Foreskin fibroblast (primary cell): ENCODE measurements at places on chromosomes 16 and 17.

DNA sequence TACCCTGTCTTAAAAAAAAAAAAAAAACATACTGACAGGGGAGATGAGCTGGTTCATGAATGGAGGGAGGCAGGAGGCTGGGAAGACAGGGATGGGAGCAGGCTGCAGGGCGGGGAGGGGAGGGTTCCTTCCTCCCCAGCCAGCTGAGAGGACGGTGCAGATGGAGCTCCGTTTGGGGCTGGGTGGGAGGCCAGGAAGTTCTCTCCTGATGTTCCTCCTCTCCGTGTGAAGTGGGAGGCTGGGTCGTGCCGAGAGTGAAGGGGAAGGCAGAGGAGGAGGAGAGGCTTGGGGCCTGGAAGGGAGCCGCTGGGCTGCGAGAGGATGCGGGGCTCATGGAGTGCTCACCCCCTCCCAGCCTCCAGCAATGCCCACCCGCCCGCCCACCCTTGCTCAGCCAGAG, 21.3 kb downstream of the SBK1 start:
- no peak for DNase-seq

GRCh38 chr17:33055171-33055611, 63.5 kb downstream of the SPACA3 start:
- no peak for DNase-seq

GRCh38 chr17:68871447-68871846, 83.7 kb downstream of the ABCA8 start:
- no peak for DNase-seq

- DNase-seq = no peak
Measured at GRCh38 chr16:68910051-68910450, 66.7 kb downstream of the TANGO6 start.

DNA sequence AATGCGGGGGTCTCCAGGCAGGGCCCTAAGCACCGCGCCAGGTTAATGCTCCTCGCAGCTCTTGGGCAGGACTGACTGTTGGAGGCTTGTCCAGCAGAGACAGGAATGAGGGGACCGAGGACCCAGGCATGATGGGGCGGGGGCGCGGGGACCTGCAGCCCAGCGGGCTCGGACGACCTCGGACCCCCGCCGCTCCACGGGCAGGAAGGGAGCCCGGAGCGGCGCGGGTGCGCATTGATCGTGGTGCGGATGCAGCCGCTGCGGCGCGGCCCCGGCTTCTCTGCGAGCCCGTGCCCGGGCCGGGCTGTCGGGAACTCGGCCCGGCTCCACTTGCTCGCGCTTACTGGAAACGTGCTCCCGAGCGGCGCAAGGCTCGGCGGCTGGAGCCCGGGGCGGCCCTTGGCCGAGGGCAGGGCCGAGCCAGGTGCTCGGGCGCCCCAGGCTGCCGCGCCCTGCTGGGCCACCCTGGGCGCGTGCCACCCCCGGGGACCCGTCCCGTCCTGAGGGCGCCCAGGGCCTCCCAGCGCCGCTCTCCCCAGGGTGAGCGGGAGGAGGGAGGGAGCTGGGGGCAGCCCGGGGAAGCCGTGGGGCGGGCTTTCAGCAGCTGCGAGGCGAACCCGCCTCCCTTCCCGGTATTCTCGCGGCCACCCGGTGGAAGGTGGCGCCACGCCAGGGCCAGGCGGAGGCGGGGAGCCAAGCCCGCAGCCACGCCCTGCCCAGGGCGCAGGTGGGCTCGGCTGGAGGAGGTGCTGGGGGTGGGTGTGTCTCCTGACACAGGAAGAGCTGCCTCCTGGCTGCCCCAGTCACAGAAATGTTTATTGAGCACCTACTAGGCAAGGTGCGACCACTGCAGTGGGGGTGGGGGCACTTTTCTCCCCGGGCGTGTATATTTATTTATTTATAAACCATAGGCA, 45.9 kb downstream of the SOCS3 start:
- DNase-seq = peak; percentile 91

- no peak for DNase-seq
Measured at GRCh38 chr16:75229172-75230031, 10.6 kb downstream of the CTRB1 start.

- DNase-seq = peak; percentile 47
Measured at GRCh38 chr17:21129023-21129681, 2.4 kb downstream of the DHRS7B start.

DNA sequence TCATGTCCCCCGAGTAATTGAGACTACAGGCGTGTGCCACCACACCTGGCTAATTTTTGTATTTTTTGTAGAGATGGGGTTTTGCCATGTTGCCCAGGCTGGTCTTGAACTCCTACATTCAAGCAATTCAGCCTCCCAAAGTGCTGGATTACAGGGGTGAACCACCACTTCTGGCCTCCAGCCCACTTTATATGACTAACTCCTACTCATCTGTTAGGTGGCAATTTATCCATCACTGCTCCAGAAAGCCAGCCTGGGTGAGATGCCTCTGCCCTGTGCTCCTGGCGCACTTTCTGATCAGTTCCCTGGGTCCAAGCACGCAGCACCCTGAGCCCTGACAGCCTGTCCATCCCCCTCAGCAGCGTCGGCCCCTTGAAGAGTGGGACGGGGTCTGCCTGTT, 29.4 kb downstream of the ADAM11 start:
- DNase-seq = no peak

DNA sequence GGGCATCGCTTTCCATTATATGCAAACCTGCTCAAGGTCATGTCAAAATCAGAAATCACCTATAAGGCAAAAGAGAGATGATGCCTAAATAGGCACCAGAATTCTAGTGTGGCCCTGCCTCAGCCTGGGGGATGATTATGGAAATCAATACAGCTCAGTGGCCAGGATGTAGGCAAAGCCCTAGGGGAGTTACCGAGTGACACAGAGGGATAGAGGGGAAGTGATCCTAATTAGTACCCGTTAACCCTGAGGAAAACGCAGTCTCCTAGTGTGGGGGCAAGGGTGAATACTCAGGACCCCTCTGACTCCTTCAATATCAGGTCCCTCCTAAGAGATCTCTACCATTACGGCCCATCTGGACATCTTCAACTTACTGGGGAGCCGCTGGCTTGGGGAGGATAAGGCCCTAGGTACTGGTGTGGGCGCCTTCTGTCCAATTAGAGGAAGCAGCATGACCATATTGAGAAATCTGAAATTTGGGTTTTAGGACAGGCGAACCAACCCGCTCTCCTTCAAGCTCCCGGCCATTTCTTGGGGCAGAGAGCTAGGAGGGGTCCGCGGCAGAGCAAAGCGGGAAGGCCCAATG, 725 bp downstream of the NT5C3B start:
- no peak for DNase-seq

GRCh38 chr17:66355510-66355909, 53.1 kb downstream of the PRKCA start:
- peak; percentile 67 for DNase-seq

GRCh38 chr17:35089586-35090296, 26.2 kb upstream of the RFFL start:
- peak; percentile 58 for DNase-seq

DNA sequence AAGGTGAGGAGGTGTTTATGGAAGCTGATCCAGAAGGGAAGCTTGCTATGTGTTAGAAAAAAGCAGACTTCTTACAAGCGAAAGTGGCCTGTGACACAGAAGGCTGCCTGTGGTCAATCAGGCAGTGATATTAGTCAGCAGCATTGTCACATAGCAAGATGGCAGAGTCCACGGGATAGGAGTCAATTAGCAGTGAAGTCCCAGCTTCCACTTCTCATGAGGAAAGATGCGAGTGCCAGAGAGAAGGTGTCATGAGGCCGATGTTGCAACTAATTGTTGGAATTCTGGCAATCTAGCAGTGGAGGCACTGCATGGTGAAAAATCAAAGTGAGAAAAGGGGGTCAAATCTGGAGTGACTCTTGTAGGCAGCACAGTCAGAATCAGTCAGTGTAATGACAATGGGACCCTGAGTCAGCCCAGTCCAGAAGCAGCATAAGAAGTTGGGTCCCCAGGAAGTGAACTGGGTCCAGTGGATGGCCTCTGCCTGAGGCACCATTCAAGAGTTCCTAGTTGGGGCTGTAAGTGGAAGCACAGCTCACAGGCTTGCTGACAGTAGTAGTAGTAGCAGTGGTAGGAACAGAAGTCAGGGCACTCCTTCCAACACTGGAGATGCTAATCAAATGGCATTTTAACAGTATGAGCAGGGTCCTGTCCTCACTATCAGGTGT, 85.1 kb downstream of the TNFRSF13B start:
- DNase-seq = no peak

- no peak for DNase-seq
Measured at GRCh38 chr16:73027685-73028111, 20.2 kb downstream of the ZFHX3 start.

- DNase-seq = peak; percentile 84
Measured at GRCh38 chr17:19398301-19399181, 11.6 kb upstream of the MFAP4 start.

GRCh38 chr17:29588562-29589411, 661 bp downstream of the GIT1 start:
- DNase-seq = no peak
